ENCODE measurements at places on chromosomes 1 and 21. TPM values are rescaled to one million over a fixed set of nuclear protein-coding genes. Genes with fewer than 3 reads are reported as not detected.

GRCh38 chr1:14238472-14239307 lies 359.8 kb upstream of the KAZN start:
- H3K36me3 ChIP-seq, result no peaks in the 10 kb centered on the region
- no peak overlapping the region for H3K27ac ChIP-seq
- DNase-seq, result no peak

The TAS1R1 gene
- not detected for total RNA-seq

The LHX4 gene
- not detected for total RNA-seq

GRCh38 chr1:214386747-214387146 lies 105.8 kb downstream of the SMYD2 start:
- no peak for DNase-seq
- H3K27ac ChIP-seq, result no peak overlapping the region
- no peaks in the 10 kb centered on the region for H3K4me1 ChIP-seq
- H3K27me3 ChIP-seq, result no peaks in the 10 kb centered on the region

The LRRC38 gene
- total RNA-seq, result not detected

The S100A7 gene
- not detected for total RNA-seq

Data from activated naive CD8-positive, alpha-beta T cell treated with anti-CD3 and anti-CD28 coated beads for 36 hours (primary cell).